ENCODE measurements at places on chromosomes 2 and 18.

DNA sequence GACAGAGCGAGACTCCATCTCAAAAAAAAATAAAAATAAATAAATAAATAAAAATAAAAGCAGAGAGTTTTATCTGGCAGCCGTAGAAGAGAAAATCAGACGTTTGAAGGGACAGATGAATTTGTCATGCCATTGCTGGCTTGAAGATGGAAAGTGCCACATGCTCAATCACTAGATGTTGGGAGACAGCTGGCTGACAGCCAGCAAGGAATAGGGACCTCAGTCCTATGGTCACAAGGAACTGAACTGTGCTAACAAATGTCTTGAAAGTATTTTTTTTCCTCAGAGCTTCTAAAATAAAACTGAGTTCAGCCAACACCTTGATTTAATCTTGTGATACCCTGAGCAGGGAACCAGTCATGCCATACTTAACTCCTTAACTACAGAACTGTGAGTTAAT is 65.4 kb downstream of the DTNA start:
- no peak for DNase-seq

DNA sequence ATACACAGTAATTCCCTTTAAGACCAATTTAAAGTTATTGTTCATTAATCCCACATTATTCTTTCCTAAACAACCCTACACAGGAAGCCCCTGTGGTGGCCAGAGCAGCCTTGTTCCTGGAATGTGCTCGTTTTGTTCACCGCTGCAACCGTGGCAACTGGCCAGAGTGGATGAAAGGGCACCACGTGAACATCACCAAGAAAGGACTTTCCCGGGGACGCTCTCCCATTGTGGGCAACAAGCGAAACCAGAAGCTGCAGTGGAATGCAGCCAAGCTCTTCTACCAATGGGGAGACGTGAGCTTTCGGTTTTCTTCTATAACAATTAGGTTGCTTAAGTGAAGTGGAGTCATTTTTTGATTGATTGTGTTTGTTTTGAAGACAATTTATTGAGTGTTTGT is 101.0 kb downstream of the UNC80 start:
- DNase-seq = no peak

GRCh38 chr2:148132412-148132811 is 111.5 kb downstream of the MBD5 start:
- no peak for DNase-seq

- no peak for DNase-seq
These were observed 2.9 kb upstream of the MRPL44 start for GRCh38 chr2:223954401-223954800.

DNA sequence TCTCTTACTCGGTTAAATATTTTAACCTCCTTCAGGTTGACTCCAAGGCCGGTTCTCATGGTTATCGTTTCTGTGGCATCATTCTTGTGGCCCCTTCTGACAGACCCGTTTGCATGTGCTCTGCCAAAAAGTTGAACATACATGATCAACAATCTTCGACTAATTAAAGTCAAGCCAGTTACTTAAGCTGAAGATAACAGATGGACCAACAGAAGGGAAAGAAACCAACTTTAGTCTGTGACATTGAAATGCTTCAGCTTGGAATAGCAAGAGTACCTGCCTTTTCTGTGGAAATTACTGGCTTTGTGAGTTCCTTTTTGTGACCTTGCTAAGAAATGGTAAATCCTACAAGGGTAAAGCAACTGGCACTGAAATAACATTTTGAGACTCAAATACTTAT is 1429.1 kb downstream of the LRP1B start:
- no peak for DNase-seq

GRCh38 chr2:227939271-227940027 is 68.0 kb downstream of the DAW1 start:
- no peak for DNase-seq

DNA sequence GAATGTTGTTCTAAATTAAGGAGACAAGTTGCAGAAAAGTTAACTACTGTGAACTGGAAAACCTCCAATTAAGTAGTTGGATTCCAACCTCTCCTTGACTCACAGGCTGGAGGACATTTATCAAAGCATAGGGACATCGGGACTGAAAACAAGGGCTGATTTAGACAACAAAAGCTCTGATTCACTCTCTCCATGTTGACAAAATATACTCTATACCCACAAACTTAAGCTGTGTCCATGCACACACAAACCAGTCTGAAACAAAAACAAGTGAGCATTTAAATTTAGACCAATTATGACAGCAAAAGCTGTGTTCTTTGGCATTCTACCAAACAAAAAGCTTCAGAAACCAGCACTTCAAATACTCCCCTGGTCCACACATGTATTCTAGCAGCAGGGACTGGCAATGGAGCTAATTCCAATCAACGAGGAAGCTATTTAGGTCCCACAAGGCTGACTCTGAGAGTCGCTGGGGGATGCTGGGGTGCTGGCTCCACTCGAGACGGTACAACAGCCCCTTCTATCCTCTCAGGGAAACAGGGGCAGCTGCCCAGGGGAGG is 71.4 kb downstream of the NXPH2 start:
- no peak for DNase-seq

- no peak for DNase-seq
These were observed 240.7 kb upstream of the FAM98A start for GRCh38 chr2:33839791-33840190.

- no peak for DNase-seq
These were observed 394.7 kb upstream of the ZNF804A start for GRCh38 chr2:184203661-184204060.

- no peak for DNase-seq
These were observed 488.5 kb downstream of the EIPR1 start for GRCh38 chr2:2889141-2889540.

GRCh38 chr18:48715711-48716361 is 177.0 kb downstream of the CTIF start:
- no peak for DNase-seq
